Caudate nucleus (tissue), 63 donors: ENCODE measurements at places on chromosomes 12 and 14.

GRCh38 chr12:19869413-19869812 lies 430.1 kb downstream of the AEBP2 start:
- no peak for DNase-seq

GRCh38 chr12:83634726-83635267 lies 948.1 kb downstream of the TMTC2 start:
- DNase-seq = no peak

DNA sequence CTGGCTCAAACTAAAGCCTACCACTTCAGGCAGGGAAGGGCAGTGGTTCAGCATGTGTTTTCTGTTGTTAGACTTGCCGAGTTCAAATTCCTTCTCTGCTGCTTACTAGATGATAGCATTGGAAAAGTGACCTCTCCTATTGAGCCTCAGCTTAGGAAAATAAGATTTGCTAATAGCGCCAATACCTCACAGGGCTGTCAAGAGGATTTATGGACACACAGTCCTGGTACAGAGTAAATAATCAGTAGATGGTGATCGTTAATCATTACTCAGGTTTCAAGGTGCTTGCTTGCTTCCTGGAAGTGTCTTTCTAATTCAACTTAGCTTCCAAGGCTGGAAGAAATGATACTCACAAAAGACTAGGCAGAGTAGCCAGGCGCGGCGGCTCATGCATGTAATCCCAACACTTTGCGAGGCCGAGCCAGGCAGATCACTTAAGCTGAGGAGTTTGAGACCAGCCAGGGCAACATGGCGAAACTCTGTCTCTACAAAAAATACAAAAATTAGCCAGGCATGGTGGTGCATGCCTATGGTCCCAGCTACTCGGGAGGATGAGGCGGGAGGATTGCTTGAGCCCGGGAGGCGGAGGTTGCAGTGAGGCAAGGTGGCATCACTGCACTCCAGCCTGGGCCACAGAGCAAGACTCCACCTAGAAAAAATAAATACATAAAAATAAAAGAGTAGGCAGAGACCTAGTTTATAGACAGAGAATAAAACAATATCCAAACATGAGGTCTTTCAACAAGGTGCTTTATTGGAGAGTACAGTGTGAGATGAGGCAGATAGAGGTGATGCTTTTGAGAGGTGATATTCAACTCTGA lies 6.0 kb downstream of the PLA2G1B start:
- DNase-seq = no peak

- DNase-seq = no peak
These were observed 88.1 kb downstream of the BCL2L14 start for GRCh38 chr12:12158858-12159257.

GRCh38 chr12:52590021-52590420 lies 11.2 kb downstream of the KRT72 start:
- no peak for DNase-seq
